ENCODE measurements at places on chromosomes 12 and 14.

GRCh38 chr12:133130808-133131128 lies 341 bp downstream of the ZNF10 start:
- DNase-seq = no peak

- DNase-seq = no peak
Measured at GRCh38 chr14:88473791-88474190, 81.0 kb downstream of the PTPN21 start.

- DNase-seq = no peak
Measured at GRCh38 chr14:30443368-30444007, 115.5 kb upstream of the G2E3 start.

DNA sequence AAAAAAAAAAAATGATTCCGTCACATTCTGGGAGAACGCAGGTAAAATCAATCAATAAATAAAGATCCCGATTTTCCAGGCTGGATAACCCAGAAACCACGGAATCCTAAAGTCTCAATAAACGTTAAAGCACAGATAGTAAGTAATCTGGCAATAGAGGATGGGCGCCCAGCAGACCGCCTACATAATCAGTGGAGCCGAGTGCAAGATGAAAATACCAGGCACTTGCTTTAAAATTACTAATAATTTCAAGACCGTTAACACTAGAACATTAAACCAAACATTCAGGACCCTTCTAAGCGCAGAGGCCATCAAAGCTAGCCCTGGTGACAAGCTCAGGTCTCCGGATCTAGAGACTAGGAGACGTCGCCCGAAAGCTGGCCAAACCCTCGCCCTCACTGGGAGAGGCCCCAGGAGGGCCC lies 1.2 kb upstream of the DCAF11 start:
- no peak for DNase-seq

DNA sequence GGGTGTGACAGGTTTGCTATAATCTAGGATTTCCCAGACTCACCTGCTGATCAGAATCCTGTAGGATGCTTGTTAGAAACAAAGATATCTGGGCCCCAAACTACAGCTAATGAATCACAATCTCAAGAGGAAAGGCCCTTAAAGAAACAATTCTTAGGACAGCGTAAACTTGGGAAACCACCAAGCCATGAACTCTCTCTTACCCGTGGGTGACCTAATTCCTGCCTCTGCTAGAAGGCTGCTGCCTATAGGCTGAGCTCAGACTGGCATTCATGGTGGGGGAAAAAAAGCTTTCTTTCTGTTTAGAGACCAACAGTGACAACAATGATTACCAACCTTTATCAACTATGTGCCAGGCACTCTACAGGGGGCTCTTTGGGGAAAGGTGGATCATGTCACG lies 213.9 kb upstream of the FKBP4 start:
- no peak for DNase-seq

- DNase-seq = no peak
Measured at GRCh38 chr12:53887006-53887405, 51.6 kb upstream of the HOXC13 start.

DNA sequence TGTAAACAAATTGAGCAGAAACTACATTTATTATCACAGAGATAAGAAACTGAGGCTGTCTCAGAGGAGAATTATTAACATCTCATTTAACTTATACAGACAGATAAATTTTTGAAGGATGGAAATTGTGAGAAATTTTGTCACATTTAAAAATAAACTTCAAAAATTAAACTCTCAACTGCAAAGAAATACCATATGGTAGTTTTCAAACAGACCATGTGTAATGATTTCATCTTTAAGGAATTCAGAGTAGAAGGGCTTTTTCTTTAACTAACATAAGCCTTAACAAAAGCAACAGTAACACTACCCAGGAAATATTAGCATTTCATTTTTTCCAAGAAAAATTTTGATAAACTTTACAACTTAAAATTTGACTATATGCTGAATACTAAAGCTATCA lies 26.6 kb downstream of the NUP37 start:
- DNase-seq = no peak

DNA sequence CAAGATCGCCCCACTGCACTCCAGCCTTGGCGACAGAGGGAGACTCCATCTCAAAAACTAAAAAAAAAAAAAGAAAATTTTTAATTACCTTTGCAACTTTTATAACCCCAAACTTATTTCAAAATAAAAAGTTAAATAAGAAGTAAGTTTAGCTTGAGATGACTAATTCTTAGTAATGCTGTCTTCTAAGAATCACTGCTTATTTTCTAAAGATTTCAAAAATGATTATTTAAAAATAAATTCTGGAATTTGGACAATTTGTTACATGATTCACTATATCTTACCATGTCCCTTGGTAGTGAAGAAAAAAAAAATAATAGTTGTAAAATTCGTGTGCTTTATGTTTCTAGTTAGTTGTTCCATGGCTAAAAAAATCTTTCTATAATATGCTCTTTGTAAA lies 11.6 kb upstream of the HECTD1 start:
- no peak for DNase-seq

- no peak for DNase-seq
Measured at GRCh38 chr12:46872135-46872534, 46.3 kb upstream of the SLC38A4 start.

- DNase-seq = no peak
Measured at GRCh38 chr14:106372870-106373652, 846.7 kb downstream of the TMEM121 start.

GRCh38 chr12:41188841-41189394 lies 798 bp downstream of the PDZRN4 start:
- DNase-seq = no peak

DNA sequence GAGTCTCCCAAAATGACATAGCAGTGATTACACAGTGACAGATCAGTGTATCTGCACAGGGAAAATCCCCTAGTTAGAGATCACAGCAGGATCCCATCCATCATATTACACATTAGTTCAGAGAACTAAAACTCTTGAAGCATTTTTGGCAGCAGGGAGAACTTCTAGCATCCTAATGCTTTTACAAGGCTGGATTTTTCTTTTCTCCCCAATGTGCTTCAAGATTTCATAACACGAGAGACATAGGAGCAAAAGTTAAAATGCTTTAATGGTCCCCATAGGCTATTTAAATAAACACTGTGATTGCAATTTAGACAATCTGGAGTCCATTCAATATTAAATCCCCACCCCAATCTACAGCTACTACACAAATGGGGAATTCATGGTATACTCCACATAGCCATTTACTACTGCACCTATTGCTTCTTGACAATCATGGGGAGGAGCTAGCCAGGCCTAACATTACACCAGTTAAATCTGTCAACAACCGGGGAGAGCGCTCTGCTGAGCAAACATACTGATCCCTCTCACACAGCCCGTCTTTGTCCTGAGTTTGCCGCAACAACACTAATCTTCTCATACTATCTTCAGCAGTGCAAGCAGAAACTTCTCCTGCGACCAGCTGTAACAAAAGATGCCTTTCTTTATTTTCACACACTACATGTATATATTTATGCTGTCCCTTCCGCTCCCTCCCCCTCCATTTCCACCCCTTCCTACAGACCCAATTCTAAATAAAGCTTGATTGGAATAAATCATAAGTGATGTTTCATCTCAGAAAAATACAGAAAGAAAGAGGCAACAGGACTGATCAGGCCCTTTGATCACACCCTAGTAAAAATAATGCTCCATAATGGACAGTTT lies 120.3 kb upstream of the SOX5 start:
- DNase-seq = no peak

GRCh38 chr12:40828593-40828990 lies 136.4 kb downstream of the CNTN1 start:
- no peak for DNase-seq

- no peak for DNase-seq
Measured at GRCh38 chr14:104148433-104149277, 10.3 kb downstream of the KIF26A start.

GRCh38 chr12:63302941-63303536 lies 152.0 kb upstream of the AVPR1A start:
- no peak for DNase-seq

DNA sequence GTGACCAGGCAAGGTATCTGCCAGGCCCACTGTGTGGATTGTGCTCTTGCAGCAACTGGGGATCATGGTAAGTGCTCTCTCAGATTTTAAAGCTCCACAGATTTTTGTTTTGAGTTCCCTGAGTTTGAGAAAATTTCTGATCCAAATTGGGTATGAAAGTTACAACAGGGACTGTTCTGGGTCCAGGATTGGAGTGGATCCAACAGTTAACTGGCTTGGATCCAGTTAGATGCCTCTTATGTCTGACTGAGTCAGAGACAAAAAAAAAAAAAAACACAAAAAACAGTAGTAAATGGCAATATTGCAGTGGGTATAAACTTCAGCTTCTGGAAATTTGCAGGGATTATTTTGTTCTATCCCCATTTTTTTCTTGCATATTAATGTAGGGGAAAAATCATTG lies 598.8 kb downstream of the C12orf50 start:
- DNase-seq = no peak

DNA sequence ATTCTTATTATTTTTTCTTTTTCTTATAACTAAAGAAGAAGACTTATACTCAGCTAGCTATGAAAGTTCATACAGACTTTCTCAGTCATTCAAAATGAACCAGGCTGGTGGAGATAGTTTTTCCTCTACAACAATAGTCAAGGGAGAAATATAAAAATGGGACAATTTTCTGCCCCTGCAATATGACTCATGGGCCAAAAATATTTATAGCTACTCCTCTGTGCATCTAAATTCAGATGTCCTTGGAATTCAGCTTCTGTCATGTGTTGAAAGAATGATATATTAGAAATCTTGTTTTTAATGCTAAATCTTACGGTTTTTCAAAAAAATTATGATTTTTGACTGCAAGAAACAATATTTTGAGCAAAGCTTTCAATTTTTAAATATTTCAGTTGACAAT lies 237.2 kb upstream of the SYT10 start:
- DNase-seq = no peak

DNA sequence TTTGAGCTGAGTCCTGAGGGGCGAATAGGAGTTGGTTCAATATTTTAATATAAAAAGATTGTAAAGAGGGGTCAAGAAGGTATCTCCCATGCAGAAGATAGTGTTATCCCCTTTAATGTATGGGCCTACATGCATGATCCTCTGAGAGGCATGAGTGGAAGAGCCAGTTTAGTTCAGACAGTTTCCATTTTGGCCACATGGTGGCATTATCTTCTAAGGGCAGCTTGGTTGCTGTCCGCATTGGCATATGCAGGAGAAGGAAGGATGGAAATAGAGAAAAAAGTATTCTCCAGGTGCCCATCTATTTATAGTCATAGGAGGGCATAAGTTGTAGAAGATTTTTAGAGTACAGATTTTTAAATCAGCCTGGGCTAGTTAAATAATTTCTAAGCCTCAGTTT lies 5.4 kb downstream of the SAMD4A start:
- DNase-seq = no peak

DNA sequence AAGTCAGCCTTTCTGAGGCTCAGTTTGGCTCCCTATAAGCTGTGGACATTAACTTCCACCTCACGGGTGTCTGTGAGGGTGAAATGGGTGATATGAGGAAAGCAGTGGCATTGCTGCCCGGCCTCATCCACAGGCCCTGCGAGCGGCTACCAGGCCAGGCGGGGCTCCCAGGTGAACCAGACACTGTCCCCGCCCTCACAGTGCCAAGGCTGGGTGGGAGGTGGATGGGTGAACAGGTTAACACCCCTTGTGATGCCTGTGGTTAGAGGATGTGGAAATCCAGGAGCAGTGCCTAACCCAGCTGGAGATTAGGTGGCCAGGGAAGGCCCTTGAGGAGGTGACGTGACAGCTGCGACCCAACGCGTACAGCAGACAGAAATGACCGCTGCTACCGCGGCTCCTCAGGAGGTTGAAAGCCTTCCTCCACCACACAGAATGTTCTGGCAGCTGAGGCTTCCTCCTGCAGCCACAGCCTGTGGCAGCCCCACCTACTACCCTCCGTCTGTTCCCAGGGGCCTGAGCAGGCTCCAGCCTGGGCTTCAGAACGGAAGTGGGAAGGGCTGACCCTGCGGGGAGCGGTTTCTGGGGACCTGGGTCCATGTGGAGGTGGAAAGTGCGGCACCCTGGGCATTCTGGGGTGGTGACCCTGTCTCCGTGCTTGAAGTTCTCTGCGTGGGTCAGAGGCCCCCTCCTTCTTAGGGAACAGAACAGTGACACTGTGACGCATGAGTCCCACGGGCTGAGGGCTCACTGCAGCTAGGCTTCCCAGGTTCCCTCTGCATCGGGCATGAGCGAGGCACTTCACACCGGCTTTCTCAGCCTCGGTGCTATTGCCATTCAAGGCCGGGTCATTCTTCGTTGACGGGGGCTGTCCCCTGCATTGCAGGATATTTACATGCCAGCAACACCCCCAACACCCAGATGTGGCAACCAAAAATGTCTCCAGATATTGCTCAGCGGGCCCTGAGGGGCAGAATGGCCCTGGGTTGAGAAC lies 9.7 kb downstream of the MMAB start:
- DNase-seq = no peak

DNA sequence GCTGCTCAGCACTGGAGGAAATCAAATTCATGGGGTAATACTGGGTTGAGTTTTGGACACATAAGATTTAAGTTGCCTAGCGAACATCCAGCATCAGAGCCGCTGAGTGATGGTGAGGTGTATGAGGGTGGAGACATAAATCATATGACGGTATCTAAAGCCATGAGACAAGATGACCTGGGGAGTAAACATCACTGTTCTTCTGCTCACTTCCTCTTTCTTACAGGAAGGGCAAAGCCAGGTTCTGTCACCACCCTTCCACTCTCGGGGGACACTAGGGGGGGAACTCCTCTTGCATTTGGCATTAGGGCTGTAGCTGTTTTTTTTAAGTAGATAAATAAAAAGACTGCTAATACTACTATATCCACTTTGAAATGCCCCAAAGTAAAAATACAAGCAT lies 24.0 kb downstream of the PRDM4 start:
- DNase-seq = no peak

GRCh38 chr12:42892702-42893551 lies 303.4 kb upstream of the PRICKLE1 start:
- DNase-seq = no peak

- no peak for DNase-seq
Measured at GRCh38 chr12:4762773-4763172, 42.6 kb downstream of the GALNT8 start.

- DNase-seq = no peak
Measured at GRCh38 chr12:104010606-104011169, 39.3 kb downstream of the GLT8D2 start.

DNA sequence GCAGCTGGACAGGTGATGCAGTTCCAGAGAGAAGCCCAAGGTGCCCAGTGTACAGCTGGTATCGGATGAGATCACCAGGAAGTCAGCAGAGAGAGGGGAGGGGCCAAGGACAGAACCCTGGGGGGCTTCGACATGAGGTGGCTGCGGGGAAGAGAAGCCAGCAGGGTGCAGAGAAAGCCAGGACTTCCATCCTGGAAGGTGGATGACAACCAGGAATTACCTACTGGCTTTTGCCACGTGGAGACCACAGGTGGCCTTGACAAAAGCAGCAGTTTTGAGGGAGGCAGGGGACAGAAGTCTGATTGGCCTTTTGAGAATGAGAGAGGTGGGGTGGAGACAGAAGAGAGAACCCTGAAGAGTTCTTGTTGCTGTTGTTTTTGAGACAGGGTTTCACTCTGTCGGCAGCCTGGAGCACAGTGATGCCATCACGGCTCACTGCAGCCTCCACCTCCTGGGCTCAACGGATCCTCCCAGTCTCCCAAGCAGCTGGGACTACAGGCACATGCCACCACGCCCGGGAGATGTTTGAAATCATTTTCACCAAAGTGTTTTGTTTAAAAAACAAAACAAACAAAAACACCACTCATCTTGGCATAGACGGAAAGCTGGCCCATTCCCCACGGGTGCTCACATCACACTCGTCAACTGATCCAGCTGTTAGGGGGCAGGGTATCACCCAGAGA lies 35.2 kb downstream of the CDC42BPB start:
- no peak for DNase-seq

- DNase-seq = no peak
Measured at GRCh38 chr12:109871668-109872314, 8.6 kb downstream of the GLTP start.

- DNase-seq = no peak
Measured at GRCh38 chr14:85604021-85604420, 74.1 kb downstream of the FLRT2 start.
